ENCODE measurements at places on chromosomes 11 and 22.

DNA sequence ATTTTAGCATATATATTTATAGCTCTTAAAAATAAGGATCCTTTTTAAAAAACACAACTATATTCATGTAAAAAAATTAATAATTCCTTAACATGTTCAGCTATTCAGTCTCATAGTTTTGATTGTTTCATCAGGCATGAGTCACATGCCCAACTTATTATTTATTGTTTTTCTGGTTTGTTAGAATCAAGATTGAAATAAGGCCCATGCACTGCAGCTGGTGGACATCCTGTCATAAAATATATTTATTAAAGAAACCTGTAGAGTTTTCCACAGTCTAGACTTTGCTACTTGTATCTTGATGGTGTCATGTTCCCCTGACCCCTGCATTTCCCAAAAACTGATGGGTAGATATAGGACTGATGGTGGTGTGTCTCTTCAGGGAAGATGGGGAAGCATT, 77.4 kb downstream of the PARVA start:
- no peak for DNase-seq

DNA sequence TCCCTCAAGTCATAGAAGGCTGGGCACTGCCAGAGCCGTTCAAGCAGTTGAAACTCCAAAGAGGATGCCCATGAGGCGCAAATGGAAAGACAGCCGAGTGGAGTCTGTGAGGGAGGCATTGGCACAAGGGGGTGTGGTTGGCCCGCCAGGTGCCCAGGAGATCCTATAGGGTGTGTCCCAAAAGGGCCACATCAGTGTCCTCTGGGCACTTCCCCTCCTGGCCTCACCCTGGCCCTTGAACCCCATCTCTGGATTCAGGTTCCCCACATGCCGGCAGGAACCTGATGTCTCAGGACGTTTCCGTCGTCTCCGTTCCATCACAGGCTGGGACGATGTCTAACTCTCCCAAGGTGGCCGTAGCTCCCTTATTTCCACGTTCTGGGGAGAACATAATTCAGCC, 54.3 kb downstream of the SBF1 start:
- no peak for DNase-seq

DNA sequence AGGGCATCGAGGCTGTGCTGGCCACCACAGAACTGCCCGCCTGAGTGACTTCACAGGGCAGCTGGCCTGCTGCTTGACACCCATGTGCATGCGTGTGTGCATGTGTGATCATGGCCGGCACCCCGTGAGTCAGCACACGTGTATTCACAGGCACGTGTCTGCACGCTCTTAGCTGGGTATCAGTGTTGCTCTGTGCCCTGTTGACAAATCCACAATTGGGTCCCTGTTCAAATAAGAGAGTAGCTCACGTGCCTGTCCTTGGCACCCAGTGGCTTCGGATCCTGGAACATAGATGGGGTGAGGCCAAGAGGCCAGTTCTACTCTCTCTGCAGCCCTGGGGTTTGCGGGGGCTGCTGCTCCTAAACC, 14.0 kb downstream of the B3GAT1 start:
- DNase-seq: no peak

- peak; percentile 70 for DNase-seq
These were observed 10.8 kb downstream of the LIF start for GRCh38 chr22:30235687-30236170.

All from left hindlimb (tissue), 1 donor.